ENCODE measurements at places on chromosomes 1 and 21.

GRCh38 chr1:83910461-83910860 is 88.5 kb downstream of the TTLL7 start:
- DNase-seq: no peak

DNA sequence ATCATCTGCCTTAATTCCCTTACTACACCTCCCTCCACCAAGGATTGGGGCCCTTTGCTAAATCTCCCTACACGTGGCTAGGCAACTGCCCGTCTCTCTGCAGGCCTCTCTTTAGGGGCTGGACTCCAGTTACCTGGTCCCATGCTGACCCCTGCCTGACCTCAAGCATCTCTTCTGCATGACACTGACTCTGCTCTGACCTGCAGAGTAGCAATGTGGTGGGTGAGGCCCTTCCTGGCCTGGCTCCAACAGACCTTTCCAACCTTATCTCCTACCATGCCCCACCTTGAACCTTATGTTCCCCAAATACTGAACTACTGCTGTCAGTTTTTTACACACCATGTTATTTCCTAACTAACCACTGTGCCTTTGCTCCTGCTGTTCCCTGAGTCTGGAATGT is 45.9 kb upstream of the EPS15 start:
- no peak for DNase-seq

DNA sequence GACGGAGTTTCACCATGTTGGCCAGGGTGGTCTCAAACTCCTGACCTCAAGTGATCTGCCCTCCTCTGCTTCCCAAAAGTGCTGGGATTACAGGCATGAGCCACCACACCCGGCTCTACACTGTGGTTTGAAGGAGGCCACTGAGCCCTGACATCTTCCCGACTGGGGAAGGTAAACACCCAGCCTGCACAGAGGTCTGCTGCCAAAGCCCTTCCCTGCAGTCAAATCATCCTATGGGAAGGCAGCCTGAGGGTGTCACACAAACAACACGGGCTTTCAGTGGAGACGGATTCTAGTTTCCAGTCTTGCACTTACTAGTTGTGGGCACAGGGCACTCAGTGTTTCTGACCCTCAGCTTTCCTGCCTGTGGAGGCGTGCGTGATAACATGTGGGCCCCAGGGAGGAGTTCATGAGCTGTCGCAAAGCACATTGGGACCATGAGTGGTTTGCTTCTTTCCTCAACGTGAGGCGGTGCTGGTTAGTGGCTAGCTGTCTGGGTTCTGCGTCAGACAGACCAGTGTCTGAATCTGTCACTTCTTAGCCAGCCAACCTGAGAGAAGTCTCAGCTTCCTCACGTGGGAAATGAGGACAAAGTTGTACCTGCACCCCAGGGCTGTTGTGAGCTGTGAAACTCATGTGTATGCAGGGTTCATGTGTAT is 21.5 kb upstream of the OPRD1 start:
- no peak for DNase-seq

DNA sequence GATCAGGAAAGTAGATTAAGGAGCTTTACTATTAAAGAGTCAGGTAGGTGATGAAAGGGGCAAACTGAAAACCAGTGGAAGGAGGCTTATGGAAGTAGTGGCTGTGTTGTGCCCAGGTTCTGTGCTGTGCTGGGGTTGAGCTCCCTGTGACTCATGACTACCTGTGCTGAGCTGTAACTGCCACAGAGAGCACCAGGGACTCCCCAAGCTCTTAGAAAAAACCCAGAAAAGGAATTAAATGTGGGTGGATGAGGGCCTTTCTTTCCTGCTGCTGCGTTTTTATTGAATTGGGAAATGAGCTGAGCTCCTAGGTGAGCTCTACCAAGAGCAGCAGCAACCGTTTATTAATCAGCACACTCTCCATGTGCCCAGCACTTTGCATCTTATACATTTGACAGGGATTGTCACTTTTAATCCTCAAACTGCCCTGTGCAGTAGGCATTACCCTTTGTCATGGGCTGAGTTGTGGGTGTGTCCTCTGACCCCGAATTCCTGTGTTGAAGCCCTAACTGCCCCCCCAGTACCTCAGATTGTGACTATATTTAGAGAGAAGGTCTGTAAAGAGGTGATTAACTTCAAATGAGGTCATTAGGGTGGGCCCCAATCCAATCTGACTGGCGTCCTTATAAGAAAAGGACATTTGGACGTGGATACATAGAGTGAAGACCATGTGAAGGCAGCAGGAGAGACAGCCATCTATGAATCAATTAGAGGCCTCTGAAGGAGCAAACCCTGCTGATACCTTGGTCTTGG is 65.4 kb downstream of the AK4 start:
- DNase-seq: no peak

DNA sequence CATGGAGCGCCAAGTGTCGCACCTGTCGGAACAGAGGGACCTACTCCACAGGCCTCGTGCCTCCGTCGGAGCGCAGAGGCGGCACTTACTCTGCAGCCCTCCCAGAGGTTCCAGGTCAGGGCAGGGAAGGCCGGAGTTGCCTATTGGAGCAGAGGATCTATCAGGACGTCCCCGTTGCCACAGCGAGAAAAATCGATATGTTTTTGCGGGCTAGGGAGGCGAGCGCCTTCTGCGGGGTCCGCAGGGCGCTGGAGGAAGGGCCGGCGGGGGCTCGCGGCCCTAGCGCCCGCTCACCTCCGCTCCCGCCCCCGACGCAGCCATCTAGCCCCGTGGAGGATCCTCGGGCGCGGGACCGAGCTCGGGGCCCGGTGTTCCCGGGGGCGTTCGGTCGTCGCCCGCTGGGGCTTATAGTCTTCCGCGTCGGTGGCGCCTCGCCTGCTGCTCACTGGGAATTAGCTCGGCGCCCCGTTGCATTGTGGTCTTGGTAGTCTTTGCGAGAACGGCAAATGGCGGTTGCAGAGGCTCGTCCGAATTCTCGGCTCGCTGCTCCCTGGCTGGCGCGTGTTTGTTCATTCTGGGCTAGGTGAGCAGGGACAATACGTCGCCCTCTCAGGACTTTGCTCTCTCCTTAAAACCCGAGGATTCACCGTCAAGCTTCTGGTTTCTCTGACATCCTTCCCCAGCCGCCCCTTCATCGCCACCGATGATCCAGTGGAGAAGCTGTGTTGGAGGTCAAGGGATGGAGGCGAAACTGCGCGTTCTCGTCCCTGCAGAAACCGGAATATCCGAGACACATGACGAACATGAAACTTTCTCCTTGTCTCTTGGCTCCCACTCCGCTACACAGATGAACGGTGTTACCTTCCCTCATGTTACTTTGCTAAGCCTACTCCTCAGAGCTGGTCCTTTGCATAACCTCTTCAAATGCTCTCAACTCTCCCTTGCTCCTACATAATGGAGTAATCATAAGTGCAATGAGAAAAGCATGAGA is at the start of gene JTB:
TSS of gene JTB (minus strand) at position 425 of the 991 bp plus-strand sequence. CDS start at position 3, 422 bp downstream.
- peak; percentile 87 for DNase-seq

GRCh38 chr1:22567994-22568393 is 4.7 kb downstream of the EPHA8 start:
- no peak for DNase-seq

DNA sequence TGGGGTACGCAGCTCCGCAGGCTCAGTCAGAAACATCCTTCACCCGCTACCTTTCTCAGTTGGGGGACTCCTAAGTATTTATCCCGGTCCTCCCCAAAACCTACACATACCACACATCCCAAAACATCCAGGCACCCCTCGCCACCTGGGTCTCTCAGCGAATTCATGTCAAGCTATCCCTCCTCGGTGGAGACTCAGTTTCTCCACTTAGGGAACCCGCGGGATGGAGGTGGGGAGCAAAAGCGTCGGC is 1.3 kb upstream of the ZBTB7B start:
- peak; percentile 81 for DNase-seq

GRCh38 chr21:25002676-25003075 is 604.6 kb downstream of the MRPL39 start:
- DNase-seq: no peak

DNA sequence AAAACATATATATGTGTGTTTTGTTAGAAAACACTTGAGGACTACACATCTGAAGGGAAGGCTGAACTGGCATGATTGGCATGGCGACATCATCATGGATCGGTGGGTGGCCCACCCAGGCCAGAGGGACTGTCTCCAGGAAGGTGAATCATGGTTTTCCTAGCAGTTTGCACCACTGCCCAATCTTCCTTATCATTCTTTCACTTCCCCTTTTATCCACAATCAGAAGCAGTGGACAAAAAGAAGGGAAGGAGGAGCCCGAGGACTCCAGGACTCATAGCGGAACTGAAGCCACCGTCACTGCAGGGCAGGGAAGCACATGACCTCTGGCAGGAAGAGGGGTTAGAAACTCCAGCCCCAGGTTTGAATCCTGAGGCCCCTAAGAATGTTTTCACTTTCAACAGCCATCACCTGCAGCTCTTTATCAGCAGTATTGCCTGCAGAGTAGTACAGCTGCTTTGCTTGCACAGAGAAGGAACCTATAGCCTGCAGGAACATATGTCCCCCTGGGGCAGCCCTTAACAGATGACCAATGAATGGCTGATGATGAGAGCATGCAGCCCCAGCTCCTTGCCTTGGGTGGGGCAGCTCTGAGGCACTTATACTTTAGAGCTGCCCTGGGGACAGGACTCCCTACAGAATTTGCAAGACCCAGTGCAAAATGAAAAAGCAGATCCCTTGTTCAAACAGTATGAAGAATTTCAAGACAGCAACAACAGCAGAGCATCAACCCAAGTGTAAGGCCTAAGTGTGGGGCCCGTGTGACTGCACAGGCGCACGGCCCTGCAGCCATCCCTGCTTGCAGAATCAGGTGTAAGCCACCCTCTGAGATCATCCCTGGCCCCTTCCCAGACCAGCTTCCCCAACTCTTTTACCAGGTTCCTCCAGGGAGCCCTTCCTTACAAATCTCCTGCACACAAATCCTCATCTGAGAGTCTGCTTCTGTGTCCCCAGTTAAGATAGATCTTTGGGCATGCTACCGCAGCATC is 241.8 kb upstream of the IRF2BP2 start:
- no peak for DNase-seq

GRCh38 chr1:116710420-116711262 is 43.1 kb upstream of the IGSF3 start:
- peak; percentile 67 for DNase-seq

GRCh38 chr1:23902321-23903278 is 10.6 kb downstream of the CNR2 start:
- DNase-seq: no peak

GRCh38 chr1:60978421-60979357 is 103.7 kb upstream of the NFIA start:
- DNase-seq: peak; percentile 16

DNA sequence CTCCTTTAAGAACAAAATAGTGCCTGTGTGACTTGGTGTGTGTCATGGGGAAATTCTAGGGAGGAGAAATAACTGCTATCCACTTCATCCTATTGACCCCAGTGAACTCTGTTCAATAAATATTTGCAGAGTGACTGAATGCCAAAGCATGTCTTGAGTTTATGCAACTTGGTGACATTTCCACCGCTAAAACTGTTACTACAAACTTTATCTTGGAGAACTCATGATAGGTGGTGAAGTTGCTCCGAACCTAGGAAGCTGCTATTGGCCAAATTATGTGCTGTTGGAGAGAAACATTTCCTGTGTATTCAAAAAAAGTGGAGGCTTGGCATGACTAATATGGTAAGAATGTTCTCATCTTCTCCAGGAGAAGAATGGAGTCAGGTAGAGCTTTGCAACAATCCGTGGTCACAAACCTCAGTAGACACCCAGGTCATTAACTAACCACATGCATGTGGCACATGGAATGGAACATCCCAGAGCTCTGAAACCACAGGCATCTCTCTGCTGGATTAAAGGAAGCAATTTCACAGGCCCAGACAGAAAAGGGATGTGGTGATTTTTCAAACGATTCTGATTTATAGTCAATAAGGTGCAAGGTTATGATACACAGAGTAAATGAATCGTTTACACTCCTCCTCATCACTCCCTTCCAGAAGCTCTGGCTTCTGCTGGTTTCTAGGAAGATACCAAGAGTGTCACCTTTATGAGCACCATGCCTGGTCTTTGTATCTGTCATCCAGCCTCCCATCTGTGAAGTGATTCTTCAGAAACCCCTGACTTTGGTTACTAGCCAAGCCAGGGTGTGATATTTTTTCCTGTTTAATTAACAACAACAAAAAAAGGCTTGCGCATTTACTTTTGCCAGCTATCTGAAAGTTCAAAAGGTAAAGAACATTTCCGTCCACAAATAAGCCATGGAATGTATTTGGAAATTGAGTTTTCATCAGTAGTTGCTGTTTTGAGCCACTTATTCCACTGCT is 361.1 kb downstream of the TGFB2 start:
- no peak for DNase-seq

- DNase-seq: peak; percentile 23
Observed at GRCh38 chr1:247111700-247112478, 7.7 kb upstream of the ZNF669 start.

GRCh38 chr1:200673952-200674823 is 4.5 kb upstream of the DDX59 start:
- no peak for DNase-seq

- no peak for DNase-seq
Observed at GRCh38 chr1:35316264-35316663, 47.8 kb downstream of the ZMYM4 start.

DNA sequence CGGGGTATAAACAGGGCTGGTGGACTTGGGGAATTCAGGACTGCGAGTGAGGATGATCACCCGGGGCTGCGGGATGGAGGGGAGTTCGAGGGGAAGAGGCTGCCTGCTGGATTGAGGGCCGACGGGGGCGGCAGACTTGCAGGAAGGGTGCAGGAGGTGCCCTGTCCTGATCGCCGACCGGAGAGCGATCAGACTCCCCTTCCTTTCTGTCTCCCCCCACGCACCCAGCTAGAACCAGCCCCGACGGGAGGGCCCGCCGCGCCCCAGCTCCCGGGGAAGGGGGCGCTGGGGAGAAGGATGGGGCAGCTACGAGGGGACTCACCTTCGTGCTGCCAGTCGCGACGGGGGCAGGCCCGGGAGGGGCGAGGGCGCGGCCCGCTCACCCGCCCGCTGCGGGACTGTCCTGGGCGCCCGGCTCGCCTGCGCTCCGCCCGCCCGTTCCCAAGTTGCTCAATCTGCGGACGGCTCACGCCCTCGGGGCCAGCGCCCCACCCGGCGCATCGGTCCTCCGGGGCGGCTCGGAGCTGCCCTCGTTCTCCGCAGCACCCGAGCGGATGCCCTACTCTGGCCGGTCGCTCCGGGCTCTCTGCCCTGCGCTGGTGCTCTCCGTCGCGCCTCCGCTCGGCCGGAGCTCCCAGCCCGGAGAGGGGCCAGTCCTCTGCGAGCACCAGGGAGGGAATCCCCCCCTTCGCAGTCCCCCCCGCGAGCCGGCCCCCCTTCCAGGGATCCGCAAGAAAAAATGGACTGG is at the start of gene RSPO1:
TSS of gene RSPO1 (minus strand) at position 649 of the 748 bp plus-strand sequence. CDS start 5,231 bp downstream, outside the sequence.
- DNase-seq: no peak

GRCh38 chr1:173020138-173020750 is 30.5 kb downstream of the TNFSF18 start:
- no peak for DNase-seq

- DNase-seq: peak; percentile 11
Observed at GRCh38 chr1:42777852-42778251, 6.9 kb upstream of the TMEM269 start.

DNA sequence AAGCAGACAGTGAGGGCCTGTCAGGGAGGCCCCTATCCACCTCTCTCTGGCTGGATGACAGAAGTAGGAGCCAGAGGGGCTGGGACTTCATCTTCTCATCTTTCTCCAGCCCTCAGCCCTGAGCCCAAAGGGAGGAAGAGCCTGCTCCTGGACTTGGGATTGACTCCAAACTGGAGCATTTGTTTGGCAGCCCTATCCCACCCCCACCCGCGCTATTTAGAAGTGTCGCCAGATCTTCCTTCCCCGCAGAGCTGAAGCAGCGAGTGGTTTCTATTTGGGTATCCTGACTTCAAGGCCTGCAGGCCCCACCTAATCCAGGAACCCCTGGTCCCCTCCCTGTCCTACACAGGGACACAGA is 9.6 kb downstream of the NES start:
- DNase-seq: no peak
